ENCODE measurements at places on chromosomes 5 and 9.

DNA sequence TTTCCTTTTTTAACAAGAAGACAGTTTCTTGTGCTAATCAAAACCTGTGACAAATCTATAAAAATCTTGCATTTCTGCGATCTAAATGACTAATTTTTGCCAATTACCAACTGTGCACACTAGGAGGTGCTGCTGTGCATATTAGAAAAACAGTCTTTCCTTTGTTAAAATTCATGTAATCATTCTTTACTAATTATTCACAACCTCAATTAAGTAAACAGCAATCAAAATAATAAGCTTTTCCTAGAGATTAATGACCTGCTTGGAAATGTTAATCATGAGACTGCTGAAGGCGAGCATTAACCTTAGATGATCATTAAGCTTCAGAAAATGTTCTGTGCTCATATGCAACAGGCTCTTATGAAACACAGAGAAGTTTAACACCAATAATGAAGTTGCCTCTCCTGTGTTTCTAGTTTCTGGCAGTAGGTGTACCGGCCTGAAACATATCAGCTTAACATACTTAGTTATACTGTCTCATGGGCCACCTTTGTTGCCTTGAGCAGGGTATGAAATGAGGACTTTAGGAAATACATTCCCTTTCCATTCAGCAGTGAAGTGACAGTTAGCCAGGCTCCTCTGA lies 17.7 kb downstream of the RFESD start:
- no peak for DNase-seq

- no peak for DNase-seq
These were observed 486 bp downstream of the NPDC1 start for GRCh38 chr9:137045294-137046087.

DNA sequence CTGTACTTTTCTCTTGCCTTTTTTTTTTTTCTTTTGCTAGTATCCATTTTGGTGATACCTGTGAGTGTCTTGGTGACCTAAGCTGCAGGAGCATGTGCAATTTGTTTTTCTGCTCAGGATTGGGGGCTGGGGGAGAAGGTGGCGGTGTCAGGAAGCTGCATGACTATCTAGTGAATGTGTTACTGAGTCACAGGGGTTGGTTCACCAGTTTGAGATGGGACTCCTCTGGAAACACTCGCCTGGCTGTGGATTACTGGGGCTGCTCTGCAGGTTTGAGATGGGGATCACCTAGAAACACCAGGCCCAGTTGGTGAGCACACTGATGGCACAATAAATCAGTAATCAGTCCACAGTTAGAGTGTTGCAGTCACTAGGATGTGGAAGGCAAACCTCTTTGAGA lies 447.9 kb downstream of the SPATA31D1 start:
- no peak for DNase-seq

GRCh38 chr9:98605116-98605515 lies 103.6 kb downstream of the GABBR2 start:
- no peak for DNase-seq

GRCh38 chr5:138543730-138544104 lies 681 bp upstream of the ETF1 start:
- peak; percentile 62 for DNase-seq

DNA sequence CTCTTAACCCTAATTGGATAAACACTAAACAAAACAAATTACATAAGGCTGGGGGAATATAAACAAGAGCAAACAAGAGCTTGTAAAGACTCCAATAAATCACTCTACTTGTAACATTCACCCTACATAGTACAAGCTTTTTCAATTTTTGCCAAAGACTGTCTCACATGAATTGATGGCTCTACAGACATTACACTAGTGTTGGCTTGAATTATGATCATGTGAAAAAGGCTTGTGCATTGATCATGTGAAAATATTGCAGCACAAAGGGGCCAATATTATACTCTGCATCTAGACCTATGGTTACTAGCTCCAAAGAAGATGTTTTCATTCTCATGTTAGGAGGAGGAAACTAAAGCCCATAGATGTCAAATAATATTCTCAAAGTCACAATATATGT lies 212.6 kb downstream of the MCTP1 start:
- no peak for DNase-seq

DNA sequence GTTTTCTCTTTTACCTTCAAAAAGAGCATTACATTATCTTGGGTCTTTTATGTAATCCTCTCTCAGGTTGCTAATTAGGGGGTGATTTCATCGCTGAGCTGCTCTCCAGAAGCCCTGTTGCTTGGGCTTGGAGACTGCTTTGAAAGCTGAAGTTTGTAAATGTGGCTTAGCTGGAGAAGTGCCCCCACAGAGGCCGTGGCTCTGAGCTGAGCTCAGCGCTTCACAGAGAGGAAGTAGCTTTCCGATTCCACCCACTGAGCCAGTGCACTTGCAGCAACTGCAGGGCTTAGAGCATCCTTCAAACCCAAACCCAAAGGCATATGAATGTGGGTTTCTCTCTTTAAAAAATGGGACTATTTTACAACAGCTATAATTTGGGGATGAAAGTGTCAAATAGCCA lies 13.7 kb upstream of the NXNL2 start:
- no peak for DNase-seq

DNA sequence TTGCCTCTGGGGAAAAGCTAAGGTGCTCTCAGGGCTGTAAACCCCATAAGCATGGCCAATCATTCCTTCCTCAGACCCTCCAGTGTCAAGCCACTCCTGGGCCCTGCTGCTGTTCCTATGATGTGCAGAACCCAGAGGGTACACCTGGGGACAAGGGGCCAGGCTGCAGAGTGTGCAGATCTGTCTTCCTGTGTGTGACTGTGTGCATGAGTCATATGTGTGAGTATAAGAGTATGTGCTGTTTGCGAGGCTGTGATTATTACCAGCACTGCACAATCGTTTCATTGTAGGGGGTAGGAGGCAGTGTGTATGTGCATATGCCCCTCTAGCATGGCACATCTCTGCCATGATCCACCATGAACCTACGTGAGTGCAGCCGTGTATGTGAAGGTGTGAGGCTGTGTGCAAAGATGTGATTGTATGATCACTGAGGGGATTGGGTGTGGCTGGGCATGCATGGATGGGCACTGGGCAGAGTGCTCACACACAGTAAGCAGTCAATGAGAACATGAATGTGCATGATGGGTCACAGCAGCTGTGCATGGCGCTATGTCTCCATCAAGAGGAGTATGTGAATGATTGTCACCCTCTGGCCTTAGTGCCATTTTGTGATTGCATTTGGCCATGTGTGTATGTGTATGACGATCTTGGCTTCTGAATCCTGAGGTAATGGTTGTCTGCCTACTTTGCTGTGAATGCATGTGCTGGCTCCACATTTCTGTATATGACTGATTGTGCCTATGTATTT lies 2.4 kb upstream of the OR1K1 start:
- no peak for DNase-seq

GRCh38 chr5:147303251-147303650 lies 68.4 kb downstream of the STK32A start:
- DNase-seq = no peak

GRCh38 chr5:38719916-38720315 lies 125.9 kb upstream of the OSMR start:
- no peak for DNase-seq

- DNase-seq = peak; percentile 54
These were observed 192.4 kb downstream of the MEF2C start for GRCh38 chr5:88690409-88691229.

DNA sequence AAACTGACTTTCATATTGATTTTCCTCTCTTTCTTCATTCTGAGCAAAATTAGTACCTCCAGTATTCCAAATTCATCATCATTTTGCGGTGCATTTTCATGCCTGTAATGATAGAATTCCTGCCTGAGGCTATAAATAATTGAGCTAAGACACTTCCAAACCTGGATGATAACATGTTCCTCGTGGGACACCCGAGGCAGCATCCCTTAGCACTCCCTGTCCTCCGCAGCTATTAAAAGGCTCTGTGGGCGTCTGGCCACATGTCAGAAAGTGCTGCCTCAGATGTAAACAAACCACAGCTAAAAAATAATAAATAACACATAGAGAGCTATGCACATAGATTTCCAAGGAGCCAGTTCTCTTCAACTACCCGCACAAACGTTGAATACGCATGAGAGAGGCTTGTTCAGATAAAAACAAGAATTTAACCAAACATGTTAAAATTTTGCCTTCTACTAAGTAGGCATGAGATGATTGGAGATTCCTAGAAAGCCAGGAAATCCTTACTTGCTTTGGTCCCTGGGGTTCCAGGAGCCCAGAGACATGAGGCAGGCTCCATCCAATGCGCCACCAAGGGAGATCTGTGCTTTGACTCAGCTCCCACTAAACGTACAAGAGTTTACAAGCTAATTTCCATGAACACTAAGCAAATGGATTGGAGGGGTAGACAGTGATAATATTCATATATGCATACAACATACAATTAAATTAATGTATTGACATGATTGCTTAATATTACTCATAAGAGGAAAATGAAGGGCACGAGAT lies 82.7 kb downstream of the SHC3 start:
- DNase-seq = no peak

GRCh38 chr5:1409381-1410110 lies 35.7 kb downstream of the SLC6A3 start:
- peak; percentile 69 for DNase-seq

GRCh38 chr9:76037587-76038225 lies 147.2 kb downstream of the PCSK5 start:
- DNase-seq = no peak

DNA sequence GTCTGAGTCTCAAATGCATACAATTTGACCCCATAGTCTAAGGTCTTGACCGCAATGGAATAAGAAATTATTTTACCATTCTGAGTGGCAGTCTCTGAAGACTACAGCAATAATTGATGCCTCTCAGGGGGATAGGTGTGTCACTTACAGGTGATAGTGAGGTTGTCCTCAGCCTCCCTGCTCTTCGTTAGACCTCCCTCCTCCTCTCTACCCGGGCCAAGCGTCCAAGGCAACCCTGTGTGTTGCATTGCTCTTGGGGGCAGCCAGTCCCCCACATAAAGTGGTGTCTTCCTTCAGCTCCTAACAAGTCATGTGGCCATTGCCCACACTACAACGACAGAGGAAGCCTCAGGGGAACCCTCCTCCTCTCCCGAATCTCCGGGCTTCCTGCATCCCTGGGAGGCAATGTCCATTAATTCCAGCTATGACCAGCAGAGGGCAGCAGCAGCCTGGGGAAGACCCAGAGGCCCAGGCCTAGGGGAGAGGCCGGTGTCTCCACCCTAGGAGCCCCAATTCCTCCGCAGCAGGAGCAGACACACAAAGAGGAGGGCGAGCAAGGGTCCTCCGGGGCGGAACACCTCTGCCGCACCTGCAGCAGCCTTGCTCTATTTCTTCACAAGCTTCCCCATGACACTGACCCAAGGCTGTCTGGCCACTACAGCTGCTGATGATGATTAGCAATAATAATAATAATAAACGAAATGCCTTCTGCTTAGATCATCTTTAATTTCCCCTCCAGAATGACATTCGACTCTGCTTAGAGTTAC lies 134.8 kb downstream of the KCNIP1 start:
- DNase-seq = peak; percentile 74

DNA sequence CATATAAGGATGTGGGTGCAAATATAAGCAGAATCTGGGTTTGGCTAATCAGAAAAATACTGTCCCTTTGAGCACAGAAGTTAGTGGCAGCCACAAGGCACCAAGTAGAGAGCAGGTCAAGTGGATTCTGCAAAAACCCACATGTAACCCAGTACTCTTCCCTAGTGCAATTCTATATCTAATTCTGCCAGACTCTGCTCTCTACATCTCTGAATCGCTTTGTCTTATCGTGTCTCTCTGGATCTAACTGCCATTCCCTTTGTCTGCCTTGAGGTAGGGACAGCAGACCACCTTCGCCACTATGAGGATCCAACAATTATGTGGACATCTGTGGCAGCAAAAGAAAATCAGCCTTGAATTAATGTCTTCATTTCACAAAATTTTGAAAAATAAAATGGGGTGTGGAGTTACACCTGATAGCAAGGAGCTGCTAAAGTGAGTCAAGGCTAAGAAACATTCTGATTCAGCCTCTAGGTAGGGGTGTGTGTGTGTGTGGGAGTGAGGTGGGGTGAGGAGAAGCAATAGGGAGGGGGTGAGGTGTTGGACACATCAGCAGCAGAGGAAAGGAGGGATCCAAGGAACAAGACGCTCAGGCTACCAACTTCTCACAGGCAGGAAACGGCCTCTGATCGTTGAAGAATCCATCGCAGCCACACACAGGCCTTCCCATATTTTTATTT lies 33.7 kb upstream of the ZNF366 start:
- no peak for DNase-seq

GRCh38 chr5:146860213-146860893 lies 18.2 kb downstream of the PPP2R2B start:
- peak; percentile 27 for DNase-seq

DNA sequence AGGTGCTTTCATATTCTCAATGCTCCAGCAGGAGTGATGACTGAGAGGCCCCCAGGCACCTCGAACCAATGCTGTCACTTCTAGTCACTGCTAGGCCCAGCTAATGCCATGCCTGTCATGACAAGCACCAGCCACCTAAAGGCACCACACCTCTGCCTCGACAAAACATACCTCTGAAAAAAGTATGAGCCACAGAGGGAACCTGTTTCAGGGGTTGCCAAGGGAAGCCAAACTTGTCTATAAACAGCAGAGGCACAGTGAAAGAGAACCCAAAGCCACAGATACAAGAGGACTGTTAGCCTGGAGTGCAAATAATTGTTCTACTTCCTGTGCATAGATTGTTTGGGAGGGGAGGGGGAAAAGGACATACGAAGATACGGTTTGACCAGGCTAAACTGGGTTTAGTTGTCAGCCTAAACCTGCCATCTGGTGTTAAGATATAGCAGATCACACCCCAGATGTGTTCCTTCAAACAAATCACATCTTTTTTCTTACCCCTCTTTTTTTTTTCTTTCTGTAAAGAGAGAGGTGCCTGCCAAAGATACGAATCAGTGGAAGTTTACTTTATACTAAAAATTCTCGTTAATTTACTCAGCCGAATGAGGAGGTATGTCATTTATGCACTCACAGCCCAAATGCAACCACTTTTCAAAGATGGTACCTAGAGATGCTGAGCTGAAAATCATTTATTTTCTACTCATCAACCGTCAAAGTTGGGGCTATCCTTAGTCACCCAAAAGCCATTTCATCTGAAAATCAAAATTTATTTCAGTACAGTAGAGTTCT lies 45.7 kb downstream of the BNC2 start:
- no peak for DNase-seq

DNA sequence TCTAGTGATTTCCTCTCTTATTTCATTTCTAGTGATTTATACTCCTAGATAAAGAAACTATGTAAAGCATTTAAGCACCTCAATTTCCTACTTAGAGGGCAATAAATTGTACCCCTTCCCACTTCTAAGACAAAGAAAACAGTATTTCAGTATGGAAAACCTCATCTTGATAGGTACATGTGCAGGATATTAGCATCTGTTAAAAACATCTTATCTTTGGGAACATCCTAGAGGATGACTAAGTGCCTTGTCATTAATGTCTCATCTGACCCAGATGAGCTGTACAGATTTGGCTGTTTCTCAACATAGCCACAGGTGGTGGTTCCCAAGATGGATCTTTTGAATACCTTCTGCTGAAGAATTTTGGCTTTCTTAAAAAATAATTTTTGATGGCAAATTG lies 5.7 kb downstream of the MEGF10 start:
- DNase-seq = peak; percentile 8

DNA sequence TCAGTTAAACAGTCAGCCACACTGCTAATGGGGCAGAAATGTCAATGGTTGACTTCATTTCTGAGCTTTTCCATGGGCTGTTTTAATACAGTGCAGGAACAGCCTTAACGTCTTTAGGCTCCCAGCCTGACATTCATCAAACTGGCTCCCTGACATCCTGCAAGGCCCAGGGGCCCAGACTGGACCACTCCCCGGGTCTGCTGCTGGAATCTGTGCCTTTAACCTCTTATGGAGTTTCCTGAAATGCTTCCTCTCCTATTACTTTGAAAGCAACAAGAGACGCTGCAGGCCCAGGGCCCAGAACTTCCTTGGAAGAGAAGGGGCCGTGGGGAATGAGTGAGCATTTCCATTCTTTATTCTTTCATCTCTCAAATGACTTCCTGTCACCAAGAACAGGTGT lies 216.8 kb upstream of the PANK3 start:
- DNase-seq = no peak

All from HTR-8/SVneo (cell line).